ENCODE measurements at places on chromosomes 2 and 18.

DNA sequence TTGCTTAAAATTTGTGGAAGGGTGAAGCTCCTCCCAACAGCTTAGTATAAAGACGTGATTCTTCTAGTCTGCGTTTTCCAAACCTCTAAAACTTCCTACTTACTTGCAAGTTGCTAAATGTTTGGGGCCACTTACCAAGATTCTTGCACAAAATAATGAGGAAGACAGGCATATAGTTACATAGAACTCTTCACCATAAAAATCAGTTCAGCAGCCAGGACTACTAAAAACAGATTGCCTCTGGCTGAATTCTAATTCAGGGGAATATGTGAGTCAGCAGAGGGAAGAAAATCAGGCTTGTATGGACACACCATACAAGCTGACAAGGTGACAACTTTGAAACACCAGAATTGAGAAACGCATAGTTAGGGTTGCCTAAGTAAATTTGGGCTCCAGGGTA, 2.8 kb upstream of the PEX13 start:
- DNase-seq = no peak

GRCh38 chr2:73004889-73005596, 66.5 kb downstream of the SFXN5 start:
- no peak for DNase-seq

DNA sequence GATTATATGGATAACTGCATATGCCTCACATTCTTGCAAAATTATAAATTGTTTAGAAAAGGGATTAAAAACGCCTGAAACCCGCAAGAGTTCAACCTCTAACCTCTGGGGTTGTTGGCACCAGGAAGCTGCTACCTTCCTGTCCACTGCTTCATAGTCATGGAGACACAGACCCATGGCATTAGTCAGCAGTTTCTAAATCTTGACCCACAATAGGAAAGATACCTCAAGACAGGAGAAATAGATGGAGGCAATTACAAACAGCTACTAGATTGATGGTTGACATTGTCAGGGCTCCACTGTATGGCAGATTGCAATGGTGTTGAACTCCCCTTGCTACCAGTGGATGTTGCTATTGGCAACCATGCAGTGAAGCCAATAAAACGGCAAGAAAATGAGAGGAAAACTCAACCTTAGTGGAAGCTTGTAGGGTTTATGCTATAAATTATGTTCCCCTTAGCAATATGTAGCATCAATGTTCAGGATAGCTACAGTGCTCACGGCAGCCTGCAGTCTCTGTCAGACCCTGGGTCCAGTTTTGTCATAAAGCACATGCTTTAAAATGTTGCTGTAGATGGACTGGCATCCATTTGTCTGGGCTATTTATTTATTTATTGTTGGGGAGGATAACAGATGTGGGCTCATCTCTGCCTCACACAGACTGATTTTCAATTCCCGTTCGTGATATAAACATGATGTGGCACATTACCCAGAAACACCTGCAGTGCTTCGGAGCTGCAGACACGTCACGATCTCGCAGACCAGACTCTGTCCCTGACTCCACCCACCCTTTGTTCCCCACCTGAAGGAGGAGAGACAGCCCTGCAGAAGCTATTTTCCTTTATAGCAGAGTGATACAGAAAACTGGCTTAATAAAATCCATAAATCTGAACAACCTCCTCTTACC, 233.4 kb downstream of the AGPS start:
- DNase-seq = peak; percentile 13

- no peak for DNase-seq
Observed at GRCh38 chr2:99156891-99157290, 2.1 kb downstream of the LIPT1 start.

- DNase-seq = no peak
Observed at GRCh38 chr18:56330366-56331110, 307.9 kb downstream of the TXNL1 start.
